GM19239 (cell line): ENCODE measurements at places on chromosomes 2 and 18.

GRCh38 chr2:20327370-20327769 is 23.3 kb downstream of the PUM2 start:
- no peak for DNase-seq

DNA sequence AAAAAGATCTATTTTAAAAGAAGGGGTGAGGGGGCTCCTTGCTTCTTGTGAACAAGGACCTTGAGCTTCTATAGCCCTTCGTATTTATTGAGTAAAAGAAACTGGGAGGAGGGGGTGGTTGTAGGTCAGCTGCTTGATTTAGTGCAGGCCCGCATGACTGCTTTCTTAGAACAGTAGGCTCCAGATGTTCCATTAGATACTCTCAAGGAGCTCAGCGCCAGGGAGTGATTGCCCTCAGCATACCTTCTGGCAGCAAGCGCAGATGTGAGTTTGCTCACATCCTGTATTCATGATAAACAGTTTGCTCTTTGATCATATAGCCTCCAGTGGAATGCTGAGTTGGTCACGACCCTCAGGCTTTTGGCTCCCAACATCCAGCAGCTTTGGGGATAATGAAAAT is 108.9 kb upstream of the XPO1 start:
- DNase-seq, result no peak

- DNase-seq, result no peak
Measured at GRCh38 chr18:67520351-67520921, 3.9 kb upstream of the DSEL start.

DNA sequence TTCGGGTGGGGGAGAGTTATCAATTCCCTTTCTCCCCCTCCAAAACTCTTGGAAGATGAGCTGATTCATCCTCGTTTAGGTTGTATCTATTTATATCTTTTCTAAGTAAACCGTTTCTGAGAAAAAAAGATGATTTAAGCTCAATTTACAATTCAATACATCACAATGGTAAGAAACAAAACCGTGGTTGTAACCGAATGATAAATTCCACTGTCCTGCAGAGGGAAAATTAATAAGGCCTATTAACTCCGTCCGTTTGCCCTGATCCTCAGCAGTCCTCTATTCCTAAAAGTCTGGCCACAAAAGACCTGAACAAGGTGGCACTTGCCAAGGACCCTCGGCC is 286.2 kb downstream of the TCF4 start:
- no peak for DNase-seq

DNA sequence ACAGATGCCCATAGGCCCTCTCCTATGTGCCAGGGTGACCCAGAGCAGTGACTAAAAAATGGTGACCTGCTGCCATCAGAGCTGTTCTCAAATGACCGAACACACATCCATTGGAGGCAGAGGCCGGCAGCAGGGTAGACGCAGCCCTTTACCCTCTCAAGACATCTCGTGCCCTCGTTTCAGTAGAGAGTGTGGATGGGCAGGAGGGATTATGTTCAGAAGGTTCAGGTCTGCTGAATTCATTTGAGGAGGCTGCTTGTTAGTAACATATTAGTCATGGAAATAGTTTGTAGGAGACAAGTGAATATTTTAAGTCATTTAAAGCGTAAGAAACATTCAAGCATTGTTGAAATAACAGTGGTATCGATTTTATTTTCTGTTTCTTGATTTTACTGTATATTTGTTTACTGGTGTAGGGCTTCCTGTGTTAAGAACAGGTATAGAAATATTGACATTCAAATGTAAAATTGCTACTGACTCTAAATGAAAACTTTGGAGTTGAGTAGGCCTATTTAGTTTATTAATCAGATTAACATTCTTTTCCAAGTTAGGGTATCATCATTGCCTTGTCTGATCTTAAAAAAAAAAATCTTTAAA is 82.6 kb downstream of the ZNF532 start:
- DNase-seq, result no peak

DNA sequence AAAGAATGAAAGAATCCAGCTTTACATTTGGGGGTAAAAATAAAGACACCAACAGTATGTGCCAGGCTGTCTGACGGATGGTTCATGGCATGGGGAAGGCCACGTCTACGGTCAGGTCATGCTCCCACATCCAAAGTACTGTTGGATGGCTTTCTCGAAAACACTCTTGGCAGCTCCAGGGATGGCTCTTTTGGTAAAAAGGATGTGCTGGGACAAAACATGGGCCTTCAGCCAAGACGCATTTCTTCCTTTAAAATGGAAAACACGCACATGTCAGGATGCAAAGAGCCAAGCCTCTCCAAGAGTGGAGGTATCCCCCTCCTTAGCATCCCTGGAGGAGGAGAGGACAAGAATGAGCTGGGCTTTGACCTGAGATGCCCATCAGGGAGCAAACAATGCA is 376.5 kb upstream of the KLHL29 start:
- no peak for DNase-seq

- DNase-seq, result no peak
Measured at GRCh38 chr18:57088883-57089282, 58.0 kb upstream of the BOD1L2 start.

DNA sequence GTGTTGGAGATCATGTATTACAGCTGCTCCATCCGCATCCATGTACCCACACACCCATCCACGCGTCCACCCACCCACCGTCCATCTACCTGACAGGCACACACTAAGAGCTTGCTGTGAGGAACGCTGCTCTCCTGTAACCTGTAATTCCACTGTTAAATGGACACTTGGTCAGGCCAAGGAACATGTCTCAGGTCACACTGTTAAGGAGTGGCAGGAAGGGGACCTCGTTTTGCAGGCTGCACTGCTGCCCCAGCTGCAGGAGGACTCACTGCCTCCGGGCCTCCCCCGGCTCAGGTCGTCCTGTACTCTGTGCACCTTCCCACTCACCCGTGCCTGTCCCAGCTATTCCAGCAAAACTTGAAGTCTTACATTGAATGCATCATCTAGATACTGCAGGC is 170.5 kb downstream of the EIPR1 start:
- no peak for DNase-seq

DNA sequence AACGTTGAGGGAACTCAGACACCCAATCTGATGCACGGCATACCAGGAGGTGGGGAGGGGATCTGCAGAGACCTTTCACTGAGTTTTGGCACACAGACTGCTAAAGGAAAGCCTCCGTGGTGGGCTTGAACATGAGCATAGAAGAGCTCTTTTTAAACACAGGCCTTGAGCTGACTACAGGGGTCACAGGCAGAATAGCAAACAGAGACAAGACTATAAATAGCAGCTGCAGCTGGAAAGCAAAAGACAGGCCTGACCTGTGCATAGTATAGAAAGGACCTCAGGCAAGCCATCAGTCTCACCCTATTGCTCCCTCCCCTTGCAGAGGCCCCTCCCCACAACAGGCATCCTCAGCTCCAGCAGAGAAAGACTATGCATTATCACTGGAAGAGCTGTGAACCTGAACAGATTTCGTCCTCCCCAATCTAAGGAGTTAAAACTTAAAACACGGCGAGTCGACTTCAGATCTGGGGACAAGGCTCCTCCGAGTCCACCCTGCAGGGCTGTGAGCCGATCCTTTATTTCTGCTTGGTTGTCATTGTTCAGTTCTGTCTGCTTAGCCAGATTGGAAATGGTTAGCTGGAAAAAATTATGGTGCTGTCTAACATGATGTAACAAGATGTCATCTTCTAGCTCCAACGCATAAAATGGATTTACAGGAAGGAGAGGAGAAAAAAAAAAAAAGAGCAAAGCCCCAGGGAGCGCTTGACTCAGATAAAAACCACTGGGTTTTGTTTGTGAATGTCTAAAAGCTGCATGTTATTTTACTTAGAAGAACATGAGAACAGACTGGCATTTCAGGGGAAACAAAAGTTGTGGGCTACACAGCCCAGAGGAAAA is 25.2 kb upstream of the LCLAT1 start:
- DNase-seq, result no peak

DNA sequence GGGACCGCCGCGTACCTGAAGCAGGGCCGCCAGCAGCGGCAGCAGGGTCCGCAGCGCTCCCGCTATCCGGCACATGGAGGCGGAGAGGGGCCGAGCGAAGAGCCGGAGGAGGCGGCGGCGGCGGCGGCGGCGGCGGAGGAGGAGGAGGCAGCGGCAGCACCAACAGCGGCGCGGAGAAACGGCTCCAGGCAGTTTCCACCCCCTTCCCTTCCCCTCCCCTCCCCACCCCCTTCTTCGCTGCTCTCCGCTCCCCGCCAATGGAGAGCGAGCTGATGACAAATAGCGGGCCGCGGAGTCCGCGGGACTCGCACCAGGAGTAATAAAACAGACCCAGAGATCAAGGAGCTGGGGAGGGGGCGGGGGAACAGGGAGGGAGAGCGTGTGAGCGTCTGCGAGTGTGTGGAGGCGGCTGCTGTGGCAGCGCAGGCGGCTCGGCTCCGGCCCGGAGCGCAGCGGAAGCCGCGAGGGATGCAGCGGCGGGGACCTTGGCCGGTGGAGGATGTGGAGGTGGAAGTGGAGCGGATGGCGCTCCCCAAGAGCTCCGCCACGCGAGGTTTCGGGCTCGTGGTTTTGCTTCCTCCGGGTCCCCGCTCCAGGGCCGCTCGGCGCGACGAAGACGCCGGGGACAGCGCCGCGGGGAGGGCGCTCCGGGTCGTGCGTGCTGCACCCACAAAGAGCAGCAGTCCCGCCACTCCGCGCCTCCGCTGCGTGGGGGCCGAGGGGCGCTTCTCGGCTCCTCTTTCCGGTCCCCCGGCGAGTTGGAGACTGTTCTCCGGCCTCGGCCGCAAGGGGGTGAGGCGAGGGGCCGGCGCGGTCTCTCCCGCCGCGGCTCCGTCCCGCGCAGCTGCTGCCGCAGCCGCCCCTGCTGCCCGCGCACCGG is at the start of gene CDH2:
CDH2 (minus strand) TSS at position 183 of the 880 bp plus-strand sequence; CDS start at position 75, 108 bp downstream.
- no peak for DNase-seq
